ENCODE measurements at places on chromosomes 12 and 14.

GRCh38 chr14:53946404-53947093, 10.1 kb downstream of the BMP4 start:
- DNase-seq: no peak

GRCh38 chr14:89767861-89768268, 186.7 kb downstream of the EFCAB11 start:
- DNase-seq: no peak

- DNase-seq: no peak
Observed at GRCh38 chr12:111519083-111519482, 80.0 kb downstream of the ATXN2 start.

GRCh38 chr14:82626156-82627066, 1092.8 kb upstream of the SEL1L start:
- no peak for DNase-seq

GRCh38 chr12:124667506-124668326, 100.3 kb upstream of the NCOR2 start:
- DNase-seq: no peak
